ENCODE measurements at places on chromosomes 7 and 10.

GRCh38 chr10:97810446-97810845 is 38.6 kb upstream of the SFRP5 start:
- DNase-seq: no peak

DNA sequence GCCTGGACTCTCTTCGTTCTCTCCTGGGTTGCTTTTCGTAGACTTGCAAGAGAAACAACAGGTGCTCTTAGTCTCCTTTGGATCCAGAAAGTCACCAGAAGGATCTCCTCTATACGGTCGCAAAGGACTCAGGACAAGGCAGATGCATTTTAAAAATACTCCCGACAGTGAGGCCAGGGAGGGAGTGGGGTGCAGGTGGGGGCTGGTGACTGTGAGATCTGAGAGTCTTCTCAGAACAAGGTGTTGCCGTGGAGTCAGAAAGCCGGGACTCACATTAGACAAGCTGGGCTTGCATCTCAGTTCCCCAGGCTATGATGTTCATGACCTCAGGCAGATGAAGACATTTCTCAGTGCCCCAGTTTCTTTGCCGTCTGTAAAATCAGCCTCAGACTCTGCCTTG is 507.2 kb downstream of the TCERG1L start:
- no peak for DNase-seq

DNA sequence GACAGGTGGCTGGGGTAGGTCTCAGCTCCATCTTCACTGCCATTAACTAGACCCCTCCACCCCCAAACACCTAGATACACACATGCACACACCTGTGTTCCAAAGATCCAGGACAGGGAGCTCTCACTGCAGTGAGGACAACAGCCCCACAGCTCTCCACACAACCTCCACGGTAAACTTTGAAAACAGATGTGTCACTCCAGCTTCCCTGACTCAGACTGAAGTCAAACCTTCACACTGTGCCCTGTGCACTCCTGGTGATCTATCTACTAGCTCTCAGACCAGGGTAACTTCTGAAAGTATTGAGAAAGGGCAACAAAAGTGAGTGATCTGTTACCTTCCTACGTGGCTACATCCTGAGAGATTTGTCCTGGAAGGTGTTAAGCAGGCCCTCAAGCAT is 519.8 kb downstream of the XPNPEP1 start:
- no peak for DNase-seq

DNA sequence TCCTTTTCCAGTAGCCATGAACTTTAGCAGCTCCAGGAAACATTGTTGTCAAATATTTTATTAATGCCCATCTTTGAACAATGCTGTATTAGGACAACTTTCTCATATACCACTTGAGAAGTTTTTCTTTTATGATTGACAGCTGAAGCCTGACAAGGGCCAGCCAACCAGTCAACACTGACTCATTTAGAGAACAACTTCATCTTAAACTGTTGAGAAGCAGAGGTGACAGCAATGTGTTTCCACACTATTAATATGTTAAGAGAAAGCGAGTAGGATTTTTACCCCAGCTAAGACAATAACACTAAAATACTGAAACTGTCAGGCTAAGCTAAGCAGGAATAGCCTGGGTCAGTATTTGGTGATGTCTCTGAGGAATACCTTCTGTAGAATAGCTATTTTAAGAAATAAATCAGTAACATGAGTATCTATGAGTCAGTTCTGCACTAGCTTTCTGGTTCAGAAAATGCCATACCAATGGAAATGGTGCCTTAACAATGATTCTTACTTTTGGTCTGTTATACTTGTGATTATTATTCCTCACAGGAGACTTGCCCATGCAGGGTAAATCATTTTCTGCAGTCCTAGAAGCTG is 168.8 kb upstream of the POT1 start:
- DNase-seq: no peak

DNA sequence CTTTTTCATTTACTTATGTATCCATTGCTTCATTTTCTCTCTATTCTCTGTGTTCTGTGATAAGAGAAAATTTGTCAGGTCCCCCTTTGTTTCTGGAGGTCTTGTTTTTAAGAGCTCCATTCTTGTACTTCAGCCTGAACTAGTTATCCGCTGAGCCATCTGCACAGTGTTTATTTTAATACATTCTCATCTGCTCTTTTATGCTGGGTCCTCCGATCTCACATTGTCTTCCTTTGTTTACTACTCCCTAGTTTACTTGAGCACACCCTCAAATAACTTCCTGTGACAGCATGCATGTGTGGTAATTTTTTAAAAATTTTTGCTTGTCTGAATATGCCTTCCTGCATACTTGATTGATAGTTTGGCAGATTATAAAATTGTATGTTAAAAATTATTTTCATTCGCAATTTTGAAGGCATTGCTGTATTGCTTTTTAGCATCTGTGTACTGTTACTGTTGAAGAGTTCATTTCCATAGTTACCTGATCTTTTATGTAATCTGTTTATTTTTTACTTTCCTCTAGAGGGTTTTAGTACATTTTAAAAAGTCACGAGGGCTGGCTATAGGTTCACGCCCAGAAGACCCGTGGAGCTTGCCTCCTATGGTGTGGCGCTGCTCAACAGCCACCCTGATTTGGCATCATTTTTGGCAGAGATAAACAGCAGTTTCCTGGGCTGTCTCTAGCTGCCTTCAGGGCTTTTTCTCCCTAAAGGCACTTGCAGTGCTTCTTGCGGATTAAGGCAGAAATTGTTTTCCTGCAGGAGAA is 31.9 kb downstream of the RSBN1L start:
- DNase-seq: no peak

GRCh38 chr10:119505131-119505551 is 37.4 kb downstream of the RGS10 start:
- no peak for DNase-seq

DNA sequence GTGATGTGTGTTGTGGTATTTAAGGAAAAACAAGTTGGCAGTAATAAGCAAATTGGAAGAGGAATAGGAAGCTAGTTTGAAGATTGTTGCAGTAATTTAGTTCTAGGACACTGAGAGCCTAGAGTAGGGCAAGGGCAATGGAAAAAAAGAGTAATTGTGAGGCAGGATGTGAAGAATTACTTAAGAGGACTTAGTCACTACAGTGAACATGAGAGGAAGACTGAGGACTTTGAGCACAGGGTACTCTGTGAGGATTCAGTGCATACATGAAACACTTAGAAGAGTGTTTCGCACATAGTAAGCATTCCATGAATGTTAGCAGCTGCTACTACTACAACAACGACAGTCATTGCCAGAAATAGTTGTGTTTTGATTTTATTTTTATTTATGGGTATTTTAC is 30.9 kb upstream of the DKK1 start:
- DNase-seq: no peak

- no peak for DNase-seq
Measured at GRCh38 chr10:29102233-29102632, 186.6 kb upstream of the LYZL1 start.

DNA sequence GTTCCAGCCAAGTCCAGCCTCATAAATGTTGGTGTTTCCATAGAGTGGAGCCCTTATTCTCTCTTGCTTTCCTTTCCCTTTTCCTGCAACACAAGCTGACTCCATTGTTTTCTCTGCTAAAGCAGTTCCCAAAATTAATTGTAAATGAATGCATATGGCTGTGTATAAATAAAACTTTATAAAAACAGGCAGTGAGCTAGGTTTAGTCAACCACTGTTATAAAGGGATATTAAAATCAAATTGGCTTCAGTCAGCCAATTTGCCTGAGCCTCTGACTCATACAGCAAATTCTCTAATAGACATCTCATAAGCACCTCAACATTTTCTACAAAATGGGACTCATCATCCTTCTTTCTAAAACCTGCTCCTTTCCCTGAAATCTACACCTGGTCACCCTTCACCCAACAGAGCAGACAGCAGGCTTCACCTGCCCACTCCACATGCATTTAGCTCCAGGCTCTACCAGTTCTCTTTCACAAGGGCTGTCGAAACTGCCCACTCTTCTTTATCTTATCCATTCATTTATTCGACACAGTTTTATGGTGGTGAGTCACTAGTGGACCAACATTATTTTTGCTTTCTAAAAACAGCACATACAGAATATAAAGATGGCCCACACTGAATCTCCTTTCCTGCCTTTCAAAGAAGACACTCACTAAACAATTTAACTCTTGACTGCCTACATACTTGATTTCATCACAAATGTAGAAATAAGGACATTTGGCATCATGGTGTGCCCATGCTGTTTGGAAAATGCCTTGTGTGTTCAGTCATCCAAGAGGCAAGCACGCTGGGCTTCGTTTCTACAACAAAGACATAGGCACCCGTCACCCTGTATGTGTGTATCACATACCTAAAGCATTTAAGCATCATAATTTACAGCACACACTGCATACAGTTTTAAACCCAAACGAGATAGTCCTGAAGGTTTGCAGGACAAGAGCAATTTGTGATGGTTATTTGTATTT is 74.6 kb upstream of the C7orf33 start:
- DNase-seq: no peak

DNA sequence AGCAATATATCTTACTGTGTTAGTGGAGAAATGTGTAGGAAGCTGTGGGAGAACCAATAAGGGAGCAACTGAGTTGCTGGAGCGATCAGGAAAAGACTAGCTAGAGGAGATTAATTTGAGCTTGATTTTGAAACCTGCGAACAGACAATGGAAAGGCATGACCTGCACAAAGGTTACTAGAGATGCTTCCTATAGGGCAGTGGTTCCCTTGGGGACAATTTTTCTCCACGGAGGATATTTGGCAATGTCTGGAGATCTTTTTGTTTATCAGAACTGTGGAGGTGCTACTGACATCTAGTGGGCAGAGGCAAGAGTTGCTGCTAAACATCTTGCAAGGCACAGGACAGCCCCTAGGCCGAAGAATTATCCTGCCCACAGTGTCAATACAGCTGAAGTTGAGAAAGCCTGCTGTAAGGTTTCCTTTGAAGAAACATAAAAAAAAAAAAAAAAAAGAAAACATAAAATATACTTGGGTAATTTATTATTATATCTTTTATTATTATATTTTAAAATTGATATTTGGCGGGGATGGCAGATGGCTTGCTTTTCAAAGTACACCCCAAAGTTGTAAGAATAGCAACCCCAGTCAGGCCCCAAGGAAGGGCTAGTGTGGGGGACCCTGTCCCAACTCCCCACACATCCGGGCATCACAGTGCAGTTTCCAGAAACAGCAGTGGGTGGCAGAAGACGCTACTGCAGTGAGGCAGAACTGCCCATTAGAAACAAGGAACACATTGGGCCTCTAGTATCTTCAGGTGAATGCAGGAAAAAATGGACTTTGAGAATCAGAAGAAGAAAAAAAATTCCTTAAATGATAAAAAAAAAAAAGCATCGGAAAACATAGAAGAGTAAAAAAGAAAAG is 481.6 kb downstream of the SH2D4B start:
- peak; percentile 20 for DNase-seq

GRCh38 chr10:73478636-73479035 is 17.2 kb downstream of the PPP3CB start:
- no peak for DNase-seq

Data from CD4-positive, alpha-beta T cell treated with Interferon alpha-2 for 1 hour (primary cell).